ENCODE measurements at places on chromosomes 12 and 14.

DNA sequence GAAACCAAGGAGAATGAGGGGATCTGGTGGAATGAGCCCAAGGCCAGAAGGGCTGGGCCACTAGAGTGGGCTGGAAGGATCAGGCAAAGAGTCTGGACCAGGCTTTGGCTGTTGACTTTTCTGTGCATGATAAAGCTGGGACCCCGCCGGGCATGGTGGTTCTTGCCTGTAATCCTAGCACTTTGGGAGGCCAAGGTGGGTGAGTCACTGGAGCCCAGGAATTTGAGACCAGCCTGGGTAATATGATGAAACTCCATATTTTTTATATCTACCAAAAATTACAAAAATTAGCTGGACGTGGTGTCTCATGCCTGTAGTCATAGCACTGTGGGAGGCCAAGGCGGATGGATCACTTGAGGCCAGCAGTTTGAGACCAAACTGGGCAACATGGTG lies 393 bp upstream of the KLHL33 start:
- H3K27ac ChIP-seq: no peak overlapping the region
- H3K4me3 ChIP-seq: no peak overlapping the region
- H3K27me3 ChIP-seq: no peaks in the 10 kb centered on the region
- no peak for DNase-seq

DNA sequence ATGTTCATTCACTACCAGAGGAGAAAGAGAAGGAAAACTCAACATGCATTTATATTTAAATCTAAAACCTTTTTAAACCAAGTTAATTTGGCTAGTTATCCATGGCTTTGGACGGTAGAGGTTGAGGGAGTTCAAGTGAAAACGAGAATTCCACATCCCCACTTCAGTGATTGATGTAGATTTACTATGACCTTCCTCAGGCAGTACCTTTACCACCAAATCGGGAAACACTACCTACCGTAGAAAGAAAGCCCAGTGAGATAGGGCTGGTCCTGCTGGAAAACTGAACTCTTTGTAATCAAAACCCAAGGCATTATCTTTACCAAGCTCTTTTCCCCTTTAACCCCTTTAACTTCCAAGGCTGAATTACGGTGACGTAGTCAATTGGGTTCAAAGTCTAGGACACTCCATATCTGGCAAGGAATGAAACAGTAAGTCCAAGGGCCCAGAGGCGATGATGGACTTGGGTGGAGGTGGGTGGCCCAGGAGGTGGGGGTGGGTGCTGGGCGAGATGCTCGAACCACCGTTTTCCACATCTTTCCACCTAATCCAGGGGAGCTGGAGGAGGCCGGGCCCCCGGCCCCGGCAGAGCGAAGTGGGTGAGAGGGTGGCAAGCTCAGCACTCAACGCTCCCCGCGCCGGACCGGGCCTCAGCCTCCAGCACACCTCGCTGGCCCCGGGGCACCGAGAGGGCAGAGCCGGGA lies 618 bp downstream of the SEC23A start:
- peak; percentile 8 for DNase-seq
- H3K4me1 ChIP-seq: peaks cover 43% of the 10 kb centered on the region
- H3K4me3 ChIP-seq: peak overlapping the region; percentile 95
- H3K36me3 ChIP-seq: peaks cover 6% of the 10 kb centered on the region
- H3K27ac ChIP-seq: peak overlapping the region; percentile 86
- H3K27me3 ChIP-seq: no peaks in the 10 kb centered on the region

GRCh38 chr14:51020024-51020710 lies 74.7 kb downstream of the TRIM9 start:
- H3K36me3 ChIP-seq: no peaks in the 10 kb centered on the region
- no peak for DNase-seq
- no peak overlapping the region for H3K4me3 ChIP-seq
- H3K27ac ChIP-seq: no peak overlapping the region
- no peaks in the 10 kb centered on the region for H3K27me3 ChIP-seq
- H3K4me1 ChIP-seq: no peaks in the 10 kb centered on the region

GRCh38 chr12:107318806-107319532 lies 225.6 kb upstream of the CRY1 start:
- H3K4me3 ChIP-seq: peak overlapping the region; percentile 90
- H3K27ac ChIP-seq: peak overlapping the region; percentile 83
- peaks cover 12% of the 10 kb centered on the region for H3K27me3 ChIP-seq
- H3K4me1 ChIP-seq: peaks cover 39% of the 10 kb centered on the region

GRCh38 chr14:75545907-75546306 lies 23.6 kb downstream of the BATF start:
- no peaks in the 10 kb centered on the region for H3K27me3 ChIP-seq
- DNase-seq: no peak
- H3K27ac ChIP-seq: no peak overlapping the region
- peaks cover 50% of the 10 kb centered on the region for H3K4me1 ChIP-seq

- H3K4me1 ChIP-seq: no peaks in the 10 kb centered on the region
- no peaks in the 10 kb centered on the region for H3K36me3 ChIP-seq
- no peak overlapping the region for H3K4me3 ChIP-seq
- peaks cover 2% of the 10 kb centered on the region for H3K27me3 ChIP-seq
Observed at GRCh38 chr12:72288911-72289310, 16.7 kb downstream of the TRHDE start.

- peaks cover 16% of the 10 kb centered on the region for H3K36me3 ChIP-seq
- no peak for DNase-seq
- H3K4me1 ChIP-seq: no peaks in the 10 kb centered on the region
- no peak overlapping the region for H3K4me3 ChIP-seq
Observed at GRCh38 chr14:103488071-103488470, 34.6 kb downstream of the CKB start.

GRCh38 chr14:69665631-69666030 lies 54.2 kb downstream of the SUSD6 start:
- peaks cover 83% of the 10 kb centered on the region for H3K4me1 ChIP-seq
- H3K27me3 ChIP-seq: no peaks in the 10 kb centered on the region
- no peak overlapping the region for H3K27ac ChIP-seq
- DNase-seq: no peak

- no peaks in the 10 kb centered on the region for H3K27me3 ChIP-seq
- H3K36me3 ChIP-seq: peaks cover 13% of the 10 kb centered on the region
- H3K4me1 ChIP-seq: no peaks in the 10 kb centered on the region
Observed at GRCh38 chr12:68761442-68761812, 15.5 kb downstream of the SLC35E3 start.

DNA sequence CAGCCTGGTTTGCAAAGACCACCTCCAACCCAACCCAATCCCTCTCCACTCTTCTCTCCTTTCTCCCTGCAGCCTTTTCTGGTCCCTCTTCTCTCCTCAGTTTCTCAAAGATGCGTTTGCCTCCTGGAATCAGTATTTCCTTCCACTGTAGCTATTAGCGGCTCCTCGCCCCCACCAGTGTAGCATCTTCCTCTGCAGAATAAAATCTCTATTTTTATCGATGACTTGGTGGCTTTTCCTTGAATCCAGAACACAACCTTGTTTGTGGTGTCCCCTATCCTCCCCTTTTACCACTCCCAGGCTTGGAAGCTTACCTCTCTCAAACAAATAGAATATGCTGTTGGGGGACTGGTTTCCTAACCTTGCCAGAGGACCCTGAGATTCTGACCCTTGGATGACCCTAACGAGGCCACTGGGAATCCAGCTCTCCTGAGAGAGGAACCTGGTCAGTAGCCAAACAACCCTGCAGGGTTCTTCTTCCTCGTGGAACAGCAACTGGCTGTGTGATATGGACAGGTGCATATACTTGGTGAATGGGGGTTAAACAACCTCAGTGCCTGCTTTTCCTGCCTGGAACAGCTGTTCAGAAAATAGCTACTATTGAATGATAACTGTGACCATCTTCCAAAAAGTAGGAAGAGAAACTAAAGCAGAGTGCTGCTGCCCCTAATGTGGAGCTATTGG lies 4.4 kb downstream of the WNT1 start:
- H3K4me3 ChIP-seq: no peak overlapping the region
- peaks cover 40% of the 10 kb centered on the region for H3K4me1 ChIP-seq
- no peak overlapping the region for H3K27ac ChIP-seq
- H3K36me3 ChIP-seq: no peaks in the 10 kb centered on the region

DNA sequence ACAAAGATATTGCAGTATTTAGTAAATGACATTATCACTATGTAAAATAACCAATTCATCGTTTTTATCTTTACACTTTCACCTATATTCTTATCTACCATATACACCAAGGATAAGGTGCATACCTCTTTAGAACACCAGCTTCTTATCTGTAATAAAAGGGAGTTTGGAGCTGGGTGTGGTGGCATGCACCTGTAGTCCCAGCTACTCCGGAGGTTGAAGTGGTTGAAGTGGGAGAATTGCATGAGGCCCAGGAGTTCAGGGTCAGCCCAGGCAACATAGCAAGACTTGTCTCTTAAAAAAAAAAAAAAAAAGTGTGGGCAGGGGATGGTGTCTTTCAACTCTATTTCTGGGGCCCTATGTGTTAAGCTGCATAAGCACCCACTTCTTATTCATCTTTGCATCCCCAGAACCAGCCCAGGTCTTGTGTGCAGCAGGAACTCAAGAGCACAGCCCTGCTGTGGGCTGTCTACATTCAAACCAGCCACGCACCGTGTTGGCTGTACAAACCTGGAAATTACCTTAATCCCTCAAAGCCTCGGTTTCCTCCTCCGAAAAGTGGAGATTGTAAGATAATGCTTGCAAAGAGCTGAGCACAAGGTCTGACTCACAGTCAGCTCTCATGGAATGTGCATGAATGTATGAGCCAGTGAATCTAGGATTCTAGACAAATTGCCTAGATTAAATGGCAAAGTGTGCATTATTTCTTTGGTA lies 256.6 kb upstream of the FOXN3 start:
- peak; percentile 32 for DNase-seq
- no peak overlapping the region for H3K4me3 ChIP-seq
- H3K36me3 ChIP-seq: no peaks in the 10 kb centered on the region
- H3K4me1 ChIP-seq: peaks cover 45% of the 10 kb centered on the region
- no peak overlapping the region for H3K27ac ChIP-seq
- H3K27me3 ChIP-seq: no peaks in the 10 kb centered on the region

GRCh38 chr12:68976395-68976841 lies 43.4 kb upstream of the CPM start:
- no peak for DNase-seq
- H3K4me3 ChIP-seq: no peak overlapping the region
- no peaks in the 10 kb centered on the region for H3K27me3 ChIP-seq

GRCh38 chr14:51999084-51999483 lies 9.7 kb downstream of the RTRAF start:
- H3K4me1 ChIP-seq: peaks cover 14% of the 10 kb centered on the region
- no peak overlapping the region for H3K27ac ChIP-seq
- H3K4me3 ChIP-seq: no peak overlapping the region
- no peaks in the 10 kb centered on the region for H3K27me3 ChIP-seq
- no peak for DNase-seq

DNA sequence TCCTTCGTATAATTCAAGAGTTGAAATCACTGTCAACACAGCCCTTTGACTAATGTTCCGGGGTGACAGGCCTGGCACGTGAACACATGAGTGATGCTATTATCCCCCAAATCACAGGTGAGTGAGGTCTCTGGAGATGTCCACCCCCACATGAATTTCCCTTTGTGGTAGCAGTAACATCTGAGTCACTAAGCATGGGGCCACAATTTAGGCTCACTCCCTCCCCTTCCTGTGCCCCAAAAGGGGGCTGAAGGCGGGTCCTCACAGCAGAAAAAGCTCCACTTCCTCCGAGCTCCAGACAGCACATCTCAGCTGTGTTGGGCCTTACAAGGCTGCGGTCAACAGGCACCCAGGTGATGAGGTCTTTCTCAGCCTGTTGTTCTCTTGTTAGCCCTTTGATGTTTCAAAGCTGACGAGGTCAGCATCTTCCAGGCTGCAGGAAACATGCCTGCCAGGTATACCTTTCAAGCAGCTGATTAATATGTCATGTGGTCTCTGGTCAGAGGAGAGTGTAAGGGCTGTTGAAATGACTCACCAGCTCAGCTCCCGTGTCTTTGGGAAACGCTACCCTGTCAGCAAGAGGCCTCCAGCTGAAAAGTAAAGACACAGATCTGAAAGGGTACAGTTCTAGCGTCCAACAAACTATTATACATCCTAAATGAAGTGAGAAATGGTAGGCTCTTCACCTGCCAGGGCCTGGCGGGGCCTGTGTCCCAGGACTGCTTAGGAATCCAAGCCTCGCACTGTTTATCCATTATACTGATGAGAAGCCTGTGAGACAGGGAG lies 107.3 kb downstream of the ZFP36L1 start:
- H3K4me1 ChIP-seq: peaks cover 56% of the 10 kb centered on the region
- peak overlapping the region; percentile 42 for H3K4me3 ChIP-seq
- H3K36me3 ChIP-seq: no peaks in the 10 kb centered on the region
- DNase-seq: peak; percentile 92

GRCh38 chr12:29578070-29578469 lies 80.6 kb upstream of the OVCH1 start:
- H3K36me3 ChIP-seq: no peaks in the 10 kb centered on the region
- peaks cover 2% of the 10 kb centered on the region for H3K27me3 ChIP-seq
- H3K27ac ChIP-seq: no peak overlapping the region

DNA sequence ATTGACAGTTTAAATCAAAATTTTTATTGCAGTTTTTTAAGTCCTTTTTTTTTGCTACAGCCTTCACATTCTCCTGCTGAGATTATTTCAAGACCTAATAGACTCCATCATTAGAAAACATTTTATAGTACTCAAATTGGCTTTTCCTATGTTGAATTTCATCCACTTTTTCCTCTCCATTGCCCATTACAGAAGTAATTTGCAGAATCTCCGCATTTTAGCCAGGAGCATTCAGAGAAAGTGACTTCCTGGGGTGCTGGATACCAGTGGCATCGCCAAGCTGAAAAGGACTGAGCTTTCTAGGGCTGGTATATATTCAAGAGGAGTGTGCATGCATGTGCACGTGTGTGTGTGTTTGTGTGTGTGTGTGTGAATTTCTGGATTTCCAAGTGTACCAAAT lies 340.8 kb downstream of the PDZRN4 start:
- H3K27me3 ChIP-seq: no peaks in the 10 kb centered on the region
- no peaks in the 10 kb centered on the region for H3K36me3 ChIP-seq
- no peaks in the 10 kb centered on the region for H3K4me1 ChIP-seq
- DNase-seq: no peak

DNA sequence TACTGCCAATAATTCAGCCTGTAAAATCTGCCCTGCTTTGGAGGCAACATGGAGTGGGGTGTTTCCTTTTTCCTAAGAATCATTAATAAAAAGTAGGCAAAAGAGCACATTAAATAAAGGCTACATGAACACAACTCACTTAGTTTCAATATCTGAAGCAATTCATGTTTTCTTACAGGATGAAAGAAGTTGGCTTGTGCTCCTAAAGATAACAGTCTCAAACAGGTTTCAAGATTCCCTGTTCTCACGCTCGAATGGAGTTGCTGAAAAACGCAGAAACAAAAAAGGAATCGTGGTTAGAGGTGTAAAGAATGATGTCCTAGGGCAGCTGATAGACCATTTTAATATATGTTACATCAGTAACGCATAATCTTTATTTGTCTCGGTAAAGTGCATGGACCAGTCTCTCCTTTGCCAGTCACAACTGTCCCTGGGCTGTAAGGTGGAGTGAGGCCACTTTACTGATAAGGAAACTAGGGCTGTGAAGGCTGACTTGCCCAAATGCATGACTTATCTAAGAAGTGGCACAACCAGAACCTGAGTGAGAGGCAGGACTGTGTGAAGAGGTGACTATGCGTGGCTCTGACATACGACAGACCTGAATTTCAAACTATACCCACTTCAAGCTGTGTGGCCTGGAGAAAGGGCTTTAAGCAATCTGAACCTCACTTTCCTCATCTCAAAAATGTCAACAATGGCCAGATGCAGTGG lies 12.6 kb downstream of the GIT2 start:
- H3K27ac ChIP-seq: peak overlapping the region; percentile 44
- H3K27me3 ChIP-seq: no peaks in the 10 kb centered on the region
- H3K36me3 ChIP-seq: peaks cover 73% of the 10 kb centered on the region
- no peak for DNase-seq

- H3K27ac ChIP-seq: peak overlapping the region; percentile 99
- no peaks in the 10 kb centered on the region for H3K27me3 ChIP-seq
Observed at GRCh38 chr12:26938701-26939062, 412 bp downstream of the FGFR1OP2 start.

- peak; percentile 27 for DNase-seq
- peaks cover 32% of the 10 kb centered on the region for H3K36me3 ChIP-seq
- no peak overlapping the region for H3K4me3 ChIP-seq
- H3K27me3 ChIP-seq: no peaks in the 10 kb centered on the region
- peaks cover 45% of the 10 kb centered on the region for H3K4me1 ChIP-seq
Observed at GRCh38 chr12:110677206-110677911, 11.6 kb downstream of the HVCN1 start.
